Mammary epithelial cell (primary cell): ENCODE measurements at places on chromosomes 7 and 10.

- DNase-seq: no peak
Observed at GRCh38 chr10:27536437-27536836, 32.3 kb downstream of the RAB18 start.

- DNase-seq: peak; percentile 51
Observed at GRCh38 chr7:143519411-143520131, 41.9 kb downstream of the TAS2R41 start.

DNA sequence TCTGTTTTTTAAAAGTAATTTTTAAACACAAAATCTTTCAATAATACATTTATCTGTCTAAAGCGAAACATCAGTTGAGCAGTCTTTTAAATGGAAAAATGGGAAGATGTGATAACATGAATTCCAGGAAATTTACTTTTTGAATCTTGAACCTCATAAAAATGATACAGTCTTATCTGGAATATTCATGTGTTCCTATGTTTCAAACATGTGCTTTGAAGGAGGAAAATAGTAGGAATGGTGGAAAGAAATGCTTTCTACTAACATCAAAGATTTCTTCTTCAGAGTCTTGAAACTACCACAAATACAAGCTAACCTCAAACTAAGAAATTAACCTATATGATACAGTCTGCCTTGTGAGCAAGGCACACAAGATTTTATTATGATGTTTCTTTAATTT is 317.5 kb upstream of the SEMA3A start:
- DNase-seq: no peak

DNA sequence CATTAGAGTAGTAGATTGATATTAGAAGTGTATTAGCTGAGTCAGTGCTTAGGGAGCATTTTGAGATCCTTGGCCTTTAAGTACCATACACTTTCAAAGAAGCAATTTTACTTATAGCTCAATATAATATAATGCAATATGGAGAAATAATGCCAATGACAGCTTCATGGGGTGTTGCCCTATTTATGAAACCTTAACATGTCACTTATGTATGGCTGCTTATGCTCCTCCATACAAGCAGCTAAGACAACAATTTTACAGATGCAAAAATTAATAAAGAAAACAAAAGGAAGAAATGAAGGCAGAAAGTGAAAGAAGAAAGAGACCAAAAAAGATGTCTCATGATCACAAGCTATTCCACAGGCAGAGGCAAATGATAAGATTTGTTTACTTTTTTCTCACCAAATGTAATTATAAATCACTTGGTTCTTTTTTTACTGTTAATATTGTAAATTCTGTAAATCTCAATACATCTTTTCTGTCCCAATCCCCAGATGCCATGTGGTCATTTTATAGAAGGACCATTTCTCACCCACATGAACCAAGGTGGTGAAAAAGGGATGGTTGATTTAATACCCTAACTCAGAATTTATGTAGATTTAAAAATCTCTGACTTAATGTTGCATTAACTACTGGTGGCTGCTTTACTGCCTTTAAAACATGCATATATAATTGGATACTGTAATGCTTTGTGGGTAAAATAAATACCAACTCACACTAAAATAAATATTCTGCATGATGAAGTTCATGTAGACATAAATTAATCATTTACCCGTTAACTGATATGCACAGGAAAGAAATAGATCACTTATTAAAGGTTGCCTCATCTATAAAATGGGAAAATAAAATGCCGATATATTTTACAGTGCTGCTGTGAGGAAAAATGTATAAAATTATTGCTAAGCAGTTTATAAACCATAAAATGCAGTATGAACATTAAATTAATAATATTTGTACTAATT is 33.5 kb upstream of the RHOBTB1 start:
- no peak for DNase-seq

GRCh38 chr7:31664890-31665289 is 22.1 kb upstream of the PPP1R17 start:
- no peak for DNase-seq

- peak; percentile 37 for DNase-seq
Observed at GRCh38 chr7:92246360-92247101, 757 bp downstream of the ANKIB1 start.

DNA sequence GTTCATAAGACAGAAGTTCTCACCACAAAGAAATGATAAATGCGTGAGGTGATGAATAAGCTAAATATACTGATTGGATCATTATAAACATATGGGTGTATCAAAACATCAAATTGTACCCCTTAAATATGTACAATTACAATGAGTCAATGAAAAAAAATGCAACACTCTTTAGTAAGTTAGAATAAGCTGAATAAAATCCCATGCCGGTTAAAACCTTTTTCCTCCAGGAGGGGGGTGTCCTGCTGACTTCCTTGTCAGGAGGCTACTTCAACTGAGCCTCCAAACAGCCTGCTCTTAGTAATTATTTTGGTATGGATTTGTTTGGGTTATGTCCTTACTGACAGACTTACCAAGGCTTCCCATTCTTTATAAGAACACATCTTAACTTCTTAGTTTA is 649.1 kb downstream of the INHBA start:
- no peak for DNase-seq

GRCh38 chr7:54837168-54837567 is 78.2 kb upstream of the SEC61G start:
- no peak for DNase-seq

DNA sequence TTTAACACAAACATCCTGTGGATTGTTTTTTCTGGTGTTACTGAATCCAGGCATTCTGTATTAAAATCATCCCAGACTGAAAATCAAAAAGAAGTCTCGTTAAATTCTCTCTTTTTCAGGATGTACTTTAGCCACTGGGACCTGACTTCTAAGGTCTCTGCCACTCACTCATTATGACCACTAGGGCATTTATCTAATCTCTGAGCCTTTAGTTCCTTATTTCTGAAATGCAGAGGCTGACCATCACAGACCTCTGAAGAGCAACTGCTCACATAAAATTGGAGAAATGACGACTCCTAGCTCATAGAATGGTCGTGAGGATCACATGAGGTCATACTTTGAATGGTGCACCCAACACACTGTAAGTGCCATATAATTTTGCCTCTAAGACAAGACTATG is 63.2 kb downstream of the KCNMA1 start:
- DNase-seq: no peak

GRCh38 chr10:35335133-35336083 is 901 bp upstream of the CCNY start:
- DNase-seq: peak; percentile 46

GRCh38 chr7:9241826-9242225 is 808.4 kb downstream of the NXPH1 start:
- DNase-seq: no peak

DNA sequence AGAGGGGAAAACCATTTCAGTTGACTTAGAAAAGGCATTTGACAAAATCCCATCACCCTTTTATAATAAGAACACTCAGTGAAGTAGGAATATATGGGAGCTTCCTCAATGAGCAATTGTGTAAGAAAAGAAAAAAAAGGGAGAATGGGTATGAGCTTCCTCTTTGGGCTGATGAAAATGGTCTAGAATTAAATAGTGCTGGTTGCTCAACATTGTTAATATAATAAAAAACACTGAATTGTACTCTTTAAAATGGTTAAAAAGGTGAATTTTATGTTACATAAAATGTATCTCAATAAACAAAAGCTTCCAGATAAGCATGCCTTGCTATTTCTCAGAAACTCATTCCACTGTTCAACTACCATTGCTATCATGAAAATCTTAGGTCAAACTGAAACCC is 40.6 kb downstream of the LRRC17 start:
- no peak for DNase-seq

GRCh38 chr7:23410446-23411183 is 59.7 kb downstream of the IGF2BP3 start:
- no peak for DNase-seq

DNA sequence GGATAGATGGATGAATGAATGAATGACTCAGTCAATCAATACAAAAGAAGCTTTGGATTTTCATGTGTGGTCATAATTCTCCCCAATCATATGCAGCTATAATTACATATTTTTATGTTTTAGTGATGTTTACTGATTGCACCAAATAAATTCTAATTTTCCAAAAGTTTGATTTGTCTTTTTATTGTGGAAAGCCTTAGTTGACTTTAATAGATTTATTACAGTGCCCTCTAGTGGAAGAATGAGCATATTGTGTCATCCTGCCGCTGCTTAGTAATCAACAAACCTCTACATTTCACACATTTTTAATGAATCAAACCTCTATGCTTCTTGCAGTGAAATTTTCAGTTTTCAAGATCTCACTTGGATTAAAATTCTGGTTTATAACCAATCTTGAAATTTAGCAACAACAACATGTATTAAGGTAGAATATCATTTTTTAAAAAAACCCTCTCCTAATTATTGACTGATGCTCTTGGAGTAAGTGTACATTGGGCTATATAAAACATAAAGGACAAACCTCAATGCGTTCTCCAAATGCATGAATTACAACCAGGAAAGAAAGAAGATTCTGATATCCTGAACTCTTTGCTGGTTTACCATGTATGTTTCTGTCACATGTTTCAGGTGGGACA is 55.6 kb upstream of the PNLIP start:
- no peak for DNase-seq

- no peak for DNase-seq
Observed at GRCh38 chr7:128059143-128059988, 28.1 kb upstream of the LRRC4 start.

DNA sequence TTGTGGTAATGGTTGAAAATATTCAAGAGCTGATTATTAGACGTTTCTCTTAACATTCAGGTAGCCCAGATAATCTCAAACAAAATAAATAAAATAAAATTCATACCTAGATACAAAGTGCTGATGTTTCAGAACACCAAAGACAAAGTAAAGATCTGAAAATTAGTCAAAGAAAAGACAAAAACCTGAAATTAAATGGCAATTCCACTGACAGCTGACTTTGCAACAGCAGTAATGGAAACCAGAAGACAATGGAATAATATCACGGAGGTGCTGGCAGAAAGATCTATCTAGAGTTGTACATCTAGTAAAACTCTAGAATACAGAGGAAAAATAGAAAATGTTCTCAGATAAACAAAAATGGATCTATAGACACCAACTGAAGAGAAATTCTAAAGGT is 58.0 kb upstream of the IKZF1 start:
- DNase-seq: no peak

DNA sequence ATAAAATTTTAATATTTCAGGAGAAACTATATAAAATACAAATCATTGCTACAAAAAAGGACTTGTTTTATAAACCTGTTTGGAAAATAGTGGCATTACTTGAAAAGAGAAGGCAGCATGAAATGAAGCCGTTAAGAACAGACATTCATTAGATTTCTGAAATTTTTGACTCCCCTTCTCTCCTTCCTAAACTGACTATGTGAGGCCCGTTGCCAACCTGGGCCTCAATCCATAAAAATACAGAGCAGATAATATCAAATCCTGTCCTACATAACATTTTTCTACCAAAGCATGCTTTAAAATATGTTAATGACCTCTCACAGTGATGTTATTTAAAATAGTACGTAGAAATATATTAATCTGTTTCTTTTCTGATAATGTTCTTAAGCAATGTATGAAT is 34.5 kb upstream of the ING3 start:
- DNase-seq: no peak

GRCh38 chr7:70208236-70209063 is 610.2 kb downstream of the AUTS2 start:
- no peak for DNase-seq

GRCh38 chr10:126041804-126042231 is 145.5 kb downstream of the FANK1 start:
- DNase-seq: peak; percentile 27

DNA sequence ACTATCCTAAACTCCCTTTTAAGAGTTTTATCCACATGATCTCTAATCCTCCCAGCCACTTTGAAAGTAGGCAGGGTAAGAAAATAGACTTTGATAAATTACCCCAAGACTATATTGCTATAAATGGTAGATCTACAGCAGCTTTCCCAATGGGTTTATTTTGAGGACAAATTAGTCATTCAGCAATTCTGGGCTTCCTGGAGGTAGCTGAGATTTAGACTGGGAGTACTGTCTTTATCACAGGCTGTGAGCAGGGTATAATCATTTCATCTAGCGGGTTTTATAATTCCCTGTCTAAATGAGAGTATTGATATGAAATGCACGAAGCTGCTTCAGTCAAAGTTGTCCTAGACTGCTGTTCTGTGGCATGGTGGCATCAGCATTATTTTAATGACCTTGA is 279.4 kb downstream of the SORCS3 start:
- DNase-seq: no peak

GRCh38 chr10:90274721-90275468 is 573.5 kb downstream of the KIF20B start:
- DNase-seq: peak; percentile 19

DNA sequence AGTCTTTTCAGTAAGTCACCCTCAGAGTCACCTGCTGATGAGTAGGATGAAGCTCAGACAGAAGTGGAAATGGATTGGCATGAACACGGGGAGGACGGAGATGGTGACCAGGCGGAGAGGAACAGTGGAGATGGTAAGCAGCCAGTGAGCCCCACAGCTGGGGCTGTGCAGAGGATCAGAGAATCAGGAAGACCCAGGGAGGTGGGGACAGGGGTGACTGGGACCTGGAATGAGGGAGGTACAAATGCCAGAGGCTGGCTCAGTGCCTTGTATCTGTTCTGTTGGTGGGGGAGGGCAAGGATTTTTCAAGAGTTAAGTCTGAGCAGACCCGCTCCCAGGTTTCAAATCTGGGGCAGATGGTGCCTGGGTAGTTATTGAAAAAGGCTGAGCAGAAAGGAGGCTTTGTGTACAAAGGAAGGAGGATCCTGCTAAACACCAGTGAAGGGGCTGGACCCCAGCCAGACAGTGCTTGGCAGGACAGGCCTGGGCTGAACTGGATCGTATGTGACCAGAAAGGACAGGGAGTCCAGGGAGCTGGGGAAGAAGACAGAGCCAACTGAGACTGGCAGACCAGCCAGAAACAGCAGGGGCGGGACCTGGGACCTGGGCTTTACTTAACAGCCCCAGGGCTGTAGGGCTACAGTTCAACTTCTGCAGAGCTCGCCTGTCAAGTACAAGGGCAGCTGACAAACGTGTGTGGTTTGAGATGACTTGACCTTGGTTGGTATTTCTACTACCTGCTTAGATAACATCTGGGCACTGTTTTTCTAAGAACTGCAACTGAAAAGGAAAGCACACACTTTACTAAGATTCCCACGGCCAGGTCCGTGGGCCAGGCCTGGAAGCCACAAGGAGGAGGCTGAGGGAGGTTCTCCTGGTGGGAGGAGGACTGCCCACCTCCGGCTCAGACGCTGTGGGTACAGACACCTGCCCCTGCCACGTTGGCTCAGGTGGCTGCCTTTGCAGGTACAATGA is 13.2 kb upstream of the FRMPD2 start:
- peak; percentile 45 for DNase-seq
